Hematopoietic multipotent progenitor cell (in vitro differentiated cells): ENCODE measurements at places on chromosomes 16 and 17. TPM values are rescaled to one million over a fixed set of nuclear protein-coding genes. Genes with fewer than 3 reads are reported as not detected.

DNA sequence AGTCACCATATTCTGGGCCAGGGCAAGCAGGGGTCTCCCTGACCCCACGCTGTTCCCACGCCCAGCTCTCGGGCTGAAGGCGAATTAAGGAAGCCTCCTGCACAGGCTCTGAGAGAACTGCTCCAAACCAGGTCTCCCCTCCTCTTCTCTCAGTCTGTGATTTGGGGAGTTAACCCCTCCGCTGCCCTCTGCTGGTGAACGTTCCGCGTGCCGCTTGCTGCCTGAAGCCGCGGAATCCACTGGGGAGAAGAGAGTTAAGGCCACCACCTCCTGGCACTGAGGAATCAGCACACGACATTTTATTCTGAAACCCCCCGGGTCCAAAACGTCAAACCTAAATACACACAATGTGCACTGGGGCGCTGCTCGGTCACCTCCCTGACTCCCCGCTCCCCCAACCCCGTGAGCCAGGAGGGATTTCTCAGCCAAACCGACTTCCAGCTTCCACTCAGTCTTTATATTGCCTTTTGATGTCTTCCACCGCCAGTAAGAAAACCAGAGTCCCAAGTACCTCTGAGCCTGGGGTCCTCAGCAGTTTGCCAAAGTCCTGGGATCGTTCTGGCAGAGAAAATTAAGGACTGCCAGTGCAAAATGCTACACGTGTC, 54.4 kb upstream of the RCVRN start:
- DNase-seq = peak; percentile 55

DNA sequence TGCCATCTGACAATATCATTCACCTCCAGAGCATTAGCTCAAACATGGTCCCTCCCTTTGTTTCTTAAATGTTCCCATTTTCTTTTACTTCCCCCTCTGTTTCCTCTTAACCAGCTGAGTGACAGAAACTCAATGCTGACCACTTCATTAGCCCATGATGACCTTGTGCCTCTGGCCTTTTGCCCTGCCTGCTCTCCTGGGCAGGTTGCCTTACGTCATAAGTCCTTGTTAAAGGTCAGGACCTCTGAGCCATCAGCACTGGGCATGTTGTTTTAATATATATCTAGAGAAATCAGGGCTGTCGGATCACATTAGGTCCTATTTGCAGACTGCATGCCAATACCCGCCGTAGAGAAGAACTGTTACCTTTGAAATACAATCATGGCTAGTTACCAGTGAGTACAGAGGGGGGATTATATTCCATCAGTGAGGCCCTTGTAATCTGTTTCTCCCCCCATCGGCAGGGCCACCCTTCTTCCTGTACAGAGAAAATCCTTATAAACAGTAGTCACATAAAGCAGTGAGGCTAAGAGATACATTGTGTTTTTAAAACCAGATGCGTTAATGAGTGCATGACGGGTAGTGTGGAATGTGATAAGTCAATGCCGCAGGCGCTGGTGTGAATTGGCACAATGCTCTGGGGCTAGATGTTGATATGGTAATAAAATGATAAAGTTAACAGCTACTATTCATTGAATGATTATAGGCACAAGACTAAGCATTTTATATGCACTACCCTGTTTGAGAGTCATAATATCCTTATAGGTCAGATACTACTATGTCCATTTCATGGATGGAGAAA, 94.3 kb upstream of the ZFHX3 start:
- no peak for DNase-seq

Gene KRT33A
- not detected for total RNA-seq

GRCh38 chr16:5011637-5012036, 22.1 kb downstream of the NAGPA start:
- DNase-seq = no peak

- no peak for DNase-seq
Measured at GRCh38 chr16:72976438-72977064, 71.4 kb downstream of the ZFHX3 start.

DNA sequence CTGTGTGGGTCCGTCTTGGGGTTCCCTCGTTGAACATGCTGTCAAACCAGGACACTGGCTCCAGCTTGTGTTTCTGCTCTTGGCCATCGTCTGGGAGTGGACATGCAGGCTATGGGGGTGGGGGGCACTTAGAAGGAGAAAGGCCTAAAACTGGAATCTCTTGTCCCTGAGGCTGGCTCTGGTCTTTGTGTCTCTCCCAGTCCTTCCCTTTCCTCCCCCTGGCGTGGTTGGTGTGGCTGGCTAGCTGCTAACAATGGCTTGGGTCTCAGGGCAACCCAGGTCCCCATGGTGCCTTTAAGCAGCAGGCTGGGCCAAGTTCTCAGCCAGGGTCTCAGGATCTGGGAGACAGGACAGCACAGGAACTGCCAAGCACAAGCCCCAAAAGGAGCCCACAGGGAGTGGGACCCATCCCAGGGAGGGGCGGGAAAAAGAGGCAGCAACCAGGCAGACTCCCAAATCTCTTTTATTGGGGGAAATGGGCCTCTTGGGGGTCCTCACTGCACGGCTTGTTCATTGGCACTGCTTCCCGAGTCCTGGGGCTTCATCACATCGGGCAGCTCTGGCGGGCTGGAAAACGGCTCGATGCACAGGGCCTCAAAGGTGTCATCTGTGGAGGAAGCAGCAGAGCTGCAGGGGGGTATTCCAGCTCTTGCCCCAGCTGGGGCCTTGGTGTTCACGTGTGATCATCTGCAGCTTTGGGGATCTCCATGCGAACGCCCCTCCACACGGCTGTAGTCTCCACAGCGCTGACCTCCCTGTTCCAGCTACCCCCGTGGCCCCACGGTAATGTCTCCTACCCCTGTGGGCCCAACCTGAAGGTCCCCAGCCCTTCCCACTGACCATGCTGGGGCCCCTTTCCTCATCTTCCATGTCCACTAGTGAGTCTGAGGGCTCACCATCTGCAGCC, 5.3 kb downstream of the ELOB start:
- DNase-seq = no peak

DNA sequence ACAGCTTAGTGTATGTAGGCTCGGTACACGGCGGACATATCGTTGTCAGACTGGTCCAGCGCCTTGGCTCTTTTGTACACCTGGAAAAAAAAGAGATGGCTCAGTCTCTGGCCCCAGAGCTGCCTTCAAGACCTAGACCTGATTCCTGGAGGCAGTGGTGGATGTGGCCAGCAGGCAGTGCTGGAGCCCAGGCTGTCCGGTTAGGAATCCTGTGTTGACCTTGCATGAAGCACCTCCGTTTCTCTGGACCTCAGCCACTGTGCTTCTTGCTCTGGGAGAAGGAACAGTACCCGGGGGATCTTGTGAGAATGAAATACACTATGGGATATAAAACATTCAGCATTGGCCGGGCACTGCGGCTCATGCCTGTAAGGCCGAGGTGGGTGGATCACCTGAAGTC, 2.8 kb upstream of the ROGDI start:
- DNase-seq = no peak

Gene ORC6
- 3.8 TPM for total RNA-seq

- no peak for DNase-seq
Measured at GRCh38 chr17:19376811-19377210, 1.5 kb upstream of the MAPK7 start.

GRCh38 chr17:70520447-70520846, 351.1 kb downstream of the KCNJ2 start:
- DNase-seq = no peak

Gene TVP23B
- total RNA-seq = 12.7 TPM

Gene CLEC19A
- total RNA-seq = not detected

GRCh38 chr17:40622509-40622928, 25.1 kb downstream of the SMARCE1 start:
- DNase-seq = no peak

- no peak for DNase-seq
Measured at GRCh38 chr17:59311051-59311468, 20.4 kb upstream of the YPEL2 start.

- no peak for DNase-seq
Measured at GRCh38 chr17:16440901-16441629, 25.7 kb downstream of the TRPV2 start.

GRCh38 chr17:20273741-20274500, 193.4 kb downstream of the LGALS9B start:
- DNase-seq = no peak

- no peak for DNase-seq
Measured at GRCh38 chr17:74888469-74888868, 5.0 kb downstream of the FADS6 start.
